Right cardiac atrium (tissue), 5 donors: ENCODE measurements at places on chromosomes 3 and 15. TPM values are rescaled to one million over a fixed set of nuclear protein-coding genes. Genes with fewer than 3 reads are reported as not detected.

- DNase-seq, result peak; percentile 80
Observed at GRCh38 chr3:12288182-12289129, at the start of gene PPARG. PPARG (plus strand) TSS chr3:12289070; CDS start chr3:12379712, 90,642 bp downstream.

DNA sequence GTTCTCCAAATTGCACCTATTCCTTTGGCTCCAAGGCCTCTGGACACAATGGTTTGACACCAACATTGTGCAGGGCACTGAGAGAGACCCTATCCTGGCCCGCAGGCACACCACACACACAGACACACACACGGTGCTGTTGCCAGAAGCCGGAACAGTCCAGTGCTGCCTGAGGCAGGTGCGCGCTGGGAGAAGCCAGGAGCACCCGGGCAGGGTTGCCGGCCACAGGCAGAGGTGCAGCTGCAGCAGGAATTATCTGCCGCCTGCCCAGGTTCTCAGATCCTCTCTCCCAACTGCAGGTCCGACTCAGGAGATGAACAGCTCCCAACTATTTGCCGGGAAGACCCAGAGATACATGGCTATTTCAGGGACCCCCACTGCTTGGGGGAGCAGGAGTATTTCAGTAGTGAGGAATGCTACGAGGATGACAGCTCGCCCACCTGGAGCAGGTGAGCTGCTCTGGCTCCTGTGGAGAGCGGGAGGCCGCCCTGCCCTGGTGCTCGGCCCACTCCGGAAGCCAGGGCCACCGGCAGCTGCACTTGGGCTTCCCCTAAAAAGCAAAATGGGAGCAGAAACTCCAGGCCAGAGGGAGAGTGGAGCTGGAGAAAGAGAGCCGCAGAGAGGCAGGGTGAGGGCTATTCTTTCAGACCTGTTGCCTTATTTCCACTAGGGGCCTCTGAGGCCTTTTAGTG, 42.9 kb downstream of the CHDH start:
- no peak for DNase-seq

DNA sequence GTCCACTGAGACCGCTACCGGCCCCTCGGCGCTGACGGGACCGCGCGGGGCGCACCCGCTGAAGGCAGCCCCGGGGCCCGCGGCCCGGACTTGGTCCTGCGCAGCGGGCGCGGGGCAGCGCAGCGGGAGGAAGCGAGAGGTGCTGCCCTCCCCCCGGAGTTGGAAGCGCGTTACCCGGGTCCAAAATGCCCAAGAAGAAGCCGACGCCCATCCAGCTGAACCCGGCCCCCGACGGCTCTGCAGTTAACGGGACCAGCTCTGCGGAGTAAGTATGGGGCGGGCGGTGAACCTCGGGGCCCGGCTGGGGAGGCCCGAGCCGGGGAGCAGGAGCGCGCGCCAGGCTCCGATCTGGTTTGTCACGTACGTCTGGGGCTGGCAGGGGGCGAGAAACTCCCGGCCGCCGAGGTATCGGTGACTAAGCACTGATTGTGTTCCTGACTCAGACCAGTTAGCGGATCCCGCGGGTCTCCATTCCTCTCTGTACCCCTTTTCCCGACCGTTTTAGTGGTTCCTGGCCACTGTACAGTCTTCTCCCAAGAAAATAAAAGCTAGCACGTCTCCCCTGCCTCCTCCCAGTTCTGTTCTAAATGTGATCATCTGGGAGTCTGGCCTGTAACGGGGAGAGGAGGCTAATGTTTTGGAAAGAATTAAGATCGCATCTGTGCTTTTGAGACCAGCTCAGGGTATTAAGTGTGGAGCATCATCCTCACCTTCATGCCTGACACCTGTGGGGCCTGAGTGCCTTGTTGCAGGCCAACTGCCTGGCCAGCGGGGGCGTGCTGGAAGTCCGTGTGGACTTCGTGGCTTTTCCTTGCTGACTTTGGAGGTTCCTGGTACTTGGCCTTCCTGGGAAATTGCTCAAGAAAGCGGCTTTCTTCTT, 691 bp downstream of the MAP2K1 start:
- DNase-seq, result peak; percentile 85

- peak; percentile 86 for DNase-seq
Observed at GRCh38 chr3:157127831-157128767, 31.8 kb downstream of the CCNL1 start.

DNA sequence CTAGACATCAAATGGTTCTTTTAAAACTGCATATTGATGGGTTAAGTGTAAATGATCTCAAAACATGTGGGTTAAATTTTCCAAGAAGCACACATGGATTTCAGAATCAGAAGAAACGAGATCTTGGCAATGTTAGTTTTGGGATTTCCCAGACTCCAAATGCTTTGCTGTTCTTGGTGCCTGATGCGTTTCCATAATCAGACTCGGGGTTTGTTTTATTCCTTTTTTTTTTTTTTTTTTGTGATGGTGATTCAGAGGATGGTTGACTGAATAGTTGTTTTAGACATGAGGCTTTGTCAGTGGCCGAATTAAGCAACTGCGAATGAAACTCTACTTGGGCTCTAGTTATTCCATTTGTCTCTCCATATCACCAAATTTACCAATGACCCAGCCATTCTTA, 52.2 kb upstream of the FAM98B start:
- no peak for DNase-seq

DNA sequence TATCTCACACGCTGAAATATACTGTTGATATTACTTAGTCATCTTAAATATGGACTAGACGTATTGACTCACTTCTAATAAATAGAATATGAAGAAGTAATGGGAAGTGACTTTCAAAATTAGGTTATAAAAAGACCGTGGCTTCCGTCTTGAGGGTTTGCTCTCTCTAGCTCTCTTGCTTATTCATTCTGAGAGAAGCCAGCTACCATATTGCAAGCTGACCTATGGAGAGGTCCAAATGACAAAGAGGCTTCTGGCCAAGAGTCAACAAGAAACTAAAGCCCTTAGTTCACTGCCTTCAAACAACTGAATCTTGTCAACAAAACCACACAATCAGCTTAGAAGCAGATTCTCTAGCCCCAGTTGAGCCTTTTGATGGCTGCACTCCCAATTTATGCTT, 46.1 kb downstream of the SLC9C1 start:
- DNase-seq, result no peak

- no peak for DNase-seq
Observed at GRCh38 chr3:26369133-26369532, 253.4 kb upstream of the LRRC3B start.

- no peak for DNase-seq
Observed at GRCh38 chr3:53478166-53478830, 16.1 kb upstream of the CACNA1D start.

- DNase-seq, result no peak
Observed at GRCh38 chr3:31508452-31509146, 24.1 kb upstream of the STT3B start.

- DNase-seq, result no peak
Observed at GRCh38 chr3:43734685-43735084, 43.9 kb downstream of the ABHD5 start.

DNA sequence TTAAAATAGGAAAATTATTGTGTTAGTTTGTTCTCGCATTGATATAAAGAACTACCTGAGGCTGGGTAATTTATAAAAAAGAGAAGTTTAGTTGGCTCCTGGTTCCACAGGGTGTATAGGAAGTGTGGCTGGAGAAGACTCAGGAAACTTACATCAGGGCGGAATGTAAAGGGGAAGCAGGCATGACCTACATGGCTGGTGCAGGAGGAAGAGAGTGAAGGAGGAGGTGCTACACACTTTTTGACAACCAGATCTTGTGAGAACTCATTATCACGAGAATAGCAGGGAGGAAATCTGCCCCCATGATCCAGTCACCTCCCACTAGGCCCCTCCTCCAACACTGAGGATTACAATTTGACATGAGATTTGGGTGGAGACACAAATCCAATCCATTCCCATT, 490.7 kb downstream of the RBMS3 start:
- no peak for DNase-seq

DNA sequence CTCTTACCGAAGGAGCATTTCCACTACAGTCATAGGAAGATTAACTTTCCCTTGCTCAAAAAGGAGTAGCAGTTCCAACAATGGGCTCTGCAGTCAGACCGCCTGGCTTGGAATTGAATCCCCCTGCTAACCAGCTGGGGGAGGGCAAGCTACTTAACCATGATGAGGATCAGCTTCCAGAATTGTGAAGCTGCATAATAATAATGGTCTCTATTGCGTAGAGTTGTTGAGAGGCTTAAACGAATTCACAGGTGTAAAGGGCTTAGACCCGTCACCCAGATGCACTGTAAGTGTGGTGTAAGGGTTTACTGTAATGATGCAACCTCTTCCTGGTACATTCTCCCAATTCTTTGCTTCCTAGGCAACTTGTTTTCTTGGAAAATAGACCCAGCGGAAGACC, 185.2 kb upstream of the RGMA start:
- DNase-seq, result no peak

GRCh38 chr3:134078169-134078831, 48.6 kb upstream of the SLCO2A1 start:
- DNase-seq, result no peak

Gene HYAL1
- total RNA-seq, result 32.9 TPM

Gene INO80
- total RNA-seq, result 12.1 TPM

Gene ASB14
- total RNA-seq, result 0.26 TPM

Gene CYP11A1
- 1.5 TPM for total RNA-seq

Gene FBXO40
- 228 TPM for total RNA-seq

Gene TRIM42
- not detected for total RNA-seq

Gene EMC7
- total RNA-seq, result 79.6 TPM

Gene CKMT1B
- 0.70 TPM for total RNA-seq
